ENCODE measurements at places on chromosomes 7 and 10. TPM values are rescaled to one million over a fixed set of nuclear protein-coding genes. Genes with fewer than 3 reads are reported as not detected.

DNA sequence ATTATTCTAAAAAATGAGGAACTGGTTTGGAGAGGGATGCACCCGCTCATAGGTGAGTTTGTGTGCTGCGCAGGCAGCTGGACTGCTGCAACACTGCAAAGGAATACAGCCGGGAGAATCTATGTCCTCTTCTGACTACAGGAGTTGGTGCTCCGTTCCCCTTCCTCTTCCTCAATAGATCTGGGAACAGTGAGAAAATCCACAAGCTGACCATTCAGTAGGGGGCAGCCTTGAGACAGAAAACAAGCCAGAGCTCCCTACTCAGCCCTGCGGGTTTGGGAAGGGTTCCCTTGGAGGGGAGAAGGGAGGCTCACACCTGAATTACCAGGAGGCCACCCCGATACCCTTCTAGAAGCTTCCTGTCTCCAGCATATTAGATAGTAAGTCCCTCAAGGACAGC lies 87.3 kb upstream of the FOXI2 start:
- DNase-seq = no peak

Gene TMEM176A
- total RNA-seq = 36.9 TPM

Gene TMEM60
- 12.5 TPM for total RNA-seq

Gene TRIM50
- total RNA-seq = 0.84 TPM

DNA sequence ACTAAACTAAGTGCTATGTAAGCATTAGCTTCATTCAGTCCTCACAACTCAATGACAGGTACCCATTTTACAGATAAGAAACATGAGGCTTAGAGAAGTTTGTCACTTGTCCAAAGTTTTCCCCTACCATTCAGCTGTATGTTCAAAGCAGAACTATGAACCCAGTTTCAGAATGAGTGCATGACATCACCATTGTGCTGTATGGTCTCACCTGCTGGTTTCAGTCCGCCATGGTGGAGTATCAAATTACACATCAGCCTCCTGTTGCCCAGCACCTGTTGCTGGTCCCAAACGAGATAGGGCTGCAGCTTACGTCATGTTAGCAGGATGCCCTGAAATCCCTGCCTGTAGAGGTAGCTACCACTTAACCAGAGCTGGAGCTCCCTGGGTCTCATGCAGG lies 95.0 kb downstream of the DYNC1I1 start:
- no peak for DNase-seq

- no peak for DNase-seq
Measured at GRCh38 chr7:92641921-92642511, 51.8 kb upstream of the FAM133B start.

DNA sequence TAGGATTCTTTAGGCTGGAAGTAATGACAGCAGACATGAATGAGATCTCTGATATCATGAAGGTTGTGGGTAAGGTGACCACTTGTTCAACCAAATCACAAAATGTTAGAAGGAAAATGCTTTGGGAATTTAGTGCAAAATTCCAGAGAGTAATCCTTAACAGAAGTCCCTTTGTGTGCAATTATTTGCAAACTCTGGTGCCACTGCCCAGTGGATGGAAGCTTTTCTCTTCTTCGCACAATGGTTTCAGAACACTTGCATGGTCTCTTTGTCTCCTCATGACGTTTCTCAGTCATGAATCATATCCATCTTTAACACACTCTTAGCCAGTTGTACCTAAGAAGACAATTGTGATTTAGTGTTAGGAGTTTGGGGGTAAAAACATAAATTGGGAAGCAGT lies 570.4 kb upstream of the ANKRD30A start:
- no peak for DNase-seq

Gene MUC12
- not detected for total RNA-seq

DNA sequence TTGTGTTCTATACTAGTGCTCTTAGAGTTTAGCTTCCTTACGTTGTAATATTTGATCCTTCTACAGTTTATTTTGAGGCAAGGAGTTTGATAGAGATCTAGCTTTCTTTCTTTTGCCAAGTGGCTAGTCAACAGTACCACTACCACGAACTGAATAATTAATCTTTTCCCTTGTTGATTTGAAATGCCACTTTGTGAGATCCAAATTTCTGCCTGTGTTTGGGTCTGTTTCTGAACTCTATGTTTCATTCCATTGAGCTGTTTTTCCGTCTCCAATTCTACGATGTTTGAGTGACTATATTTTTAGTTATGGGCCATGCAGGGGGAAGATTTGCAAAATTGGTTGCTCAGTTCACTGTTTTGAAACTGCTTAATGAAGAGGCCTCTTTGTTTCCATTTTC lies 134.7 kb downstream of the KIAA1217 start:
- DNase-seq = no peak

Gene GHRHR
- total RNA-seq = not detected

Gene EBLN1
- not detected for total RNA-seq

DNA sequence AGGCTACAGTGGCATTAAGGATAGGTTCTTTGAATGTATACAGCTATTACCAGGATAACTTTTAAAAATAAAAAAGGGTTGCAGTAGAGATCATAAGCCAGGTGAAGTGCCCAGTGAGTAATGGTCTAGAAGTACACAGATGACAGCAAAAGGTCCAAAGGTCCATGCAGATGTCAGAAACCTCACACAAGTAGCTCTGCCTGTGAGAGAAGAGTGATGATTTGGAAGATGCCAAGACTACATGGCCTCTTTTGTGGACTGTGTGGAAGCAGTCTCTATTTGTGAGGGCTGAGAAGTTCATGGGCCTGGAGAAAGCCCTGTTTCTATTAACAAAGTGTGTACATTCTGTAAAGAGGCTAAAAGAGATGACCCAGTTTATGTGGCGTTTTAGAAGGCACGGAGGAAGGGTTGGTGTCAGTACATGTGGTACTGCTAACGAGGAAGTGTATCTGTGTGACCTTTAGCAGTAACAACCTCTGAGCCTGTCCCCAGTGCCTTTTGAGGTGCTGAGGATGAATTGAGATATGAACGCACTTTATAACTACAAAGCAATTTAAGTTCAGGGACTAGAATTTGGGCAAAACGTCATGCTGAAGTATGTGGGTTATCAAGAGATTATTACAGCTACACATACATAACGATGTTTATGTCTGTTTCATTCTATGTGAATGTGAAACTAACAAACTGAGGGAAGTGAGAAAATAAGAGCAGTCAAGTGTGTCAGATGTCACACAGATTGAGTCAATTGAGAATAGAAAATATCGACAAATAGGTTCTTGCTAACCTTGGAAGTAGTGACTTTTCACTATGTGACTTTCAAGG lies 7.6 kb downstream of the CYCS start:
- no peak for DNase-seq

DNA sequence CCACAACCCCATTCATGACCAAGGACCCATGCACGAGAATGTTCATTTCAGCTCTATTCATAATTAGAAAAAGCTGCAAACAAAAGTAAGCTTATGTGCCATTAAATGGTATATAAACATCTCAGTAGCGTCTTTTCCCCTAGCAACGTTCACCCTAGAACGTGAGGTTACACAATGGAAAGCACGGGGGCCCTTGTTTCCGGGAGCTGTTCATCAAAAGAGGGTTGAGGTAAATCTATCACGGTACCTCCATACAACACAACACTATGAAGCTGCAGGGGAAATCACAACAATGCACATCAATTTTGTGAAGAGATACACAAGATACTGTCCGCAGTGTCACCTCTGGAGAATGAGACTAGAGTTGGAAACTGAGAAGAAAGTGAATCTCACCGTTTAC lies 80.9 kb upstream of the DDC start:
- DNase-seq = no peak

DNA sequence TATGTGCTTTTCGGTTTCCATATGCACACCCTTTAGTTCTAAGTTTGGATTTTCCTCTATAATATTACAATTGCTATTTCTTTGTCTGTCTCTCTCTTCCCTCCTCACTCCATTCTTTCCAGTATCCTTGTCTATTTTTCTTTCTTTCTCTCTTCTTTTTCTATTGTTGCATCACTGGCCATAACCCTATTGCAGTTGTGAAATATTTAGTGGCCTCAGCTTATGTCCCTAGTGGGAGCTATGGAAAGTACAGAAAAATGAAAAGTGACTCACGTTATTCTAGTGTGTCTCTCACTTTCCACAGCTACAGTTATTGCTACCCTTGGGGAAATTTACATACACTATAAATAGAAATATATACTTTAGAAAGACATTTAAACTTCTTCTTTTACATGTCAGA lies 59.1 kb downstream of the CNTNAP2 start:
- no peak for DNase-seq

- DNase-seq = no peak
Measured at GRCh38 chr10:92732958-92733357, 43.2 kb downstream of the HHEX start.

DNA sequence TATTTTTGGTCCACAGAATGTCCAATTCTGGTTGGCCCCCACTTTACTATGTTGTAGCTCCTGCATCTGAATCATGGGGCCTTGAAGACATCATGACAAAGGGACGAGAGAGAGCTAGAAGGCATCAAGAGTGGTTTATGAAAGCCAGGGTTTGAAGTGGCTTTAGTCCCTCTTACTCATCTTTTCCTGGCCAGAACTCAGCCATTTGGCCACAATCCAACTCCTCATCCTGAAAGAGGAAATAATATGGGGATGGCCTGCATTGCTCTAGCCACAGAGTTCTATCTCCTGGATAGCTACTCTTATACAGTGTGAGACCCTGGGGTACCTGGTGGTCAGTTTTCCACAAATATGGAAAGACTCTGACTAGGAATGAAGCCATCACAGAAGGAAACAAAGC lies 418.9 kb downstream of the XPNPEP1 start:
- DNase-seq = no peak

- peak; percentile 20 for DNase-seq
Measured at GRCh38 chr7:22445140-22445743, 54.7 kb downstream of the STEAP1B start.

- no peak for DNase-seq
Measured at GRCh38 chr7:24911213-24911603, 68.8 kb downstream of the OSBPL3 start.

- DNase-seq = no peak
Measured at GRCh38 chr10:125824736-125825135, 1.4 kb downstream of the BCCIP start.

DNA sequence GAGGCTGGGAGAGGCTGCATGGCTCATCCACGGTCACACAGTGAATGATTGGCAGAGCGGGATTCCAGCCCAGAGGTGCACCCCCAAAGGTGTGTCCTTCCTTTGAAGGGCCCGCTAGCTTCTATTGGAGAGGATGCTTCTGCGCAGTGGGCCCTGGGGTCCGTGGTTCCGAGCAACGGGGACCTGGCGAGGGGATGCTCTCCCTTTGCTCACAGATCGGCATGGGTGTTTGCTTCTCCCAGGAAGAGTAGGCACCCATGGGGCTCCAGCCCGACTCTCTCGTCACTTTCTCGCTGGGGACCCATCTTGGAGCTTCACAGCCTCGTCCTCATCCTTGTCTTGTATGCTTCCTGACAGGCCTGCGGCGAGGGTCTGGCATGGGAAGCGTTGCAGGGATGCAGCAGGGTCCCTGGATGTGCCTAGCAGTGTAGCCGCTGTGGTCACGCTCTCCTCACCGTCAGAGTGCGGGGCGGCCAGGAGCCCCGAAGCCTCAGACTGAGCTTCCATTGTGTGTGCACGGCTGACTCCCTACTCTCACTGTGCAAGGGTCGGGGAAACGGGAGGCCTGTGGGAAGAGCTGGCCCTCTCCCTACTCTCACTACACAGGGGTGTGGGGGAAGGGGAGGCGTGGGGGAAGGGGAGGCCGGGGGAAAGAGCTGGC lies 538.5 kb upstream of the FOXK1 start:
- no peak for DNase-seq

DNA sequence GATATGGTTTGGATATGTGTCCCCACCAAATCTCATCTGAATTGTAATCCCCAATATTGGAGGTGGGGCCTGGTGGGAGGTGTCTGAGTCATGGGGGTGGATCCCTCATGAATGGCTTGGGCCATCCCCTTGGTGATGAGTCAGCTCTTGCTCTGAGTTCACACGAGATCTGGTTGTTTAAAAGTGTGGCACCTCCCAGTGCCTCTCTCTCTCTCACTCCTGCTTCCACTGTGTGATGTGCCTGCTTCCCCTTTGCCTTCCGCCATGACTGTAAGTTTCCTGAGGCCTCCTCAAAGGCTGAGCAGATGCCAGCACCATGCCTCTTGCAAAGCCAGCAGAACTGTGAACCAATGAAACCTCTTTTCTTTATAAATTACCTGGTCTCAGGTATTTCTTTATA lies 4.8 kb upstream of the GCK start:
- no peak for DNase-seq

DNA sequence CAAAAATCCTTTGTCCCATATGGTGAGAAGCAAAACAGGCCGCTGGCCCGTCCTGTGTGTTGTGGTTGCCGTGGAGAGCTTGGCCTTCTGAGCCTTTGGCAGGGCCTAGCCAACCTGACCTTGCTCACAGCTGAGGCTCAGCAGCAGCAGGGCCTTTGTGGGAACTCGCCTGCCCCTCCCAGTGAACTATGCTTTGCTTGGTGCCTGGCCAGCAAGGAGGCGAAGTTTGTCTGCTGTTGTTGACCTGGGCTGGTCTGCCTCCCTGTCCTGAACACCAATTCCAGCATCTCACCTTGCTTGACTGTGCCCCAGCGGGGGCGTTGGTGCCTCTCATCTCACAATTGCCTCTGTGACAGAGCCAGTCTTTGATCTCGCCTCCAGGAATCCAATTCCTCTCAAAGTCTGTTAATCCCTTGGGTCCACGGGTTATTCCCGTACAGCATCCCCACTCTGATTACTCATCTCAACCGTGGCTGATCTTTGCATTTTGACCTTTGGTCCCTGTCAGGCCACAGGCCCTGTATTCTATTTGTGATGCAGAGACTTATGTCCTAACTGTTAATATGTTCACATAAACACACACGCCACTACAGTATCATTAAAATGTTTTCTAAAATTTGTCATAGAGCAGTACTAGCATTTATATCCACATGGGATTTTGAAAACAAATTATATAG lies 22.6 kb downstream of the EPDR1 start:
- DNase-seq = peak; percentile 49

DNA sequence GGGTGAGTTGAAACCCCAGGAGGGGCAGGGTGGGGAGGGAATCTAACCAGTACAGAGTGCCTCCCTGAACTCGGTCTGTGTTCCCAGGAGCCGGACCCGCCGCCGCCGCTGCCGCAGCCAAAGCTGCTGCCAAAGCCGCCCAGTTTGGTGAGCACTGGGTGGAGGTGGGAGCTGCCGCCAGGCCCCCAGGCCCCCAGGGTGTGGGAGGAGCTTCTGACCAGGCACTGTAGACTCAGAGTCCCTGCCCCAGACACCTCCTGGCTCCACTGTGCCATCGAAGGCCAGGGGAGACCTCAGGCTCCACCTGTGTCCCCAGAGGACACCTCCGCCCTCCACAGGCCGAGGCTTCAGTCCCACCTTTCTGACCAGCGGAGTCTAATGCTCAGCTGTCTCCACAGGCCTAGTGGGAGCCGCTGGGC lies 20.4 kb upstream of the LIMK1 start:
- no peak for DNase-seq

- DNase-seq = no peak
Measured at GRCh38 chr10:15813415-15813814, 46.9 kb downstream of the MINDY3 start.
